Activated T-cell treated with anti-CD3 and anti-CD28 coated beads, Interleukin-2, amount 50 U/mL, for 72 hours (primary cell): ENCODE measurements at places on chromosomes 7 and 10. TPM values are rescaled to one million over a fixed set of nuclear protein-coding genes. Genes with fewer than 3 reads are reported as not detected.

OR9A2 gene
- not detected for total RNA-seq

NUTM2D gene
- 1.6 TPM for total RNA-seq

AMZ1 gene
- total RNA-seq = 0.34 TPM

INHBA gene
- 0.19 TPM for total RNA-seq

SFRP5 gene
- not detected for total RNA-seq

NCAPG2 gene
- 134 TPM for total RNA-seq

OR2A1 gene
- total RNA-seq = not detected

VAX1 gene
- not detected for total RNA-seq

PRSS37 gene
- total RNA-seq = not detected
